ENCODE measurements at places on chromosomes 2 and 18.

GRCh38 chr2:191981706-191982105 lies 134.8 kb upstream of the CAVIN2 start:
- no peak for DNase-seq
- H3K36me3 ChIP-seq: no peaks in the 10 kb centered on the region
- H3K27me3 ChIP-seq: no peaks in the 10 kb centered on the region
- H3K4me1 ChIP-seq: no peaks in the 10 kb centered on the region
- H3K4me3 ChIP-seq: no peak overlapping the region
- H3K27ac ChIP-seq: no peak overlapping the region

DNA sequence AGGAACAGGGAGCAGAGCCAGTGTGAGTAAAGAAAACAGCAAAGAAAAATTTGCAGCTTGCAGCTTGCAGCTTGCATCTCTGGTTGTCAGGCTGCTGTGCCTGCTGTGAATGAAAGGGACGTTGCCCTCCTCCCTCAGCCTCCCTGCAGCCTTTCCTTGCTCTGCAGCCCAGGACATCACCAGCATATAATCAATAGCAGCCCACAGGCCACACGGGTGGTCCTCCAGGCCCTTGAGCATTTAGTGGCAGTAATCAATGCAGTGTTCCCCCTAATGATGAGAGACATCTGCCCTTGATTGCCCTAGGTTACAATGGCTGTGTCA lies 122.2 kb upstream of the TACR1 start:
- no peak overlapping the region for H3K4me3 ChIP-seq
- no peak overlapping the region for H3K27ac ChIP-seq
- no peaks in the 10 kb centered on the region for H3K27me3 ChIP-seq
- no peaks in the 10 kb centered on the region for H3K36me3 ChIP-seq

DNA sequence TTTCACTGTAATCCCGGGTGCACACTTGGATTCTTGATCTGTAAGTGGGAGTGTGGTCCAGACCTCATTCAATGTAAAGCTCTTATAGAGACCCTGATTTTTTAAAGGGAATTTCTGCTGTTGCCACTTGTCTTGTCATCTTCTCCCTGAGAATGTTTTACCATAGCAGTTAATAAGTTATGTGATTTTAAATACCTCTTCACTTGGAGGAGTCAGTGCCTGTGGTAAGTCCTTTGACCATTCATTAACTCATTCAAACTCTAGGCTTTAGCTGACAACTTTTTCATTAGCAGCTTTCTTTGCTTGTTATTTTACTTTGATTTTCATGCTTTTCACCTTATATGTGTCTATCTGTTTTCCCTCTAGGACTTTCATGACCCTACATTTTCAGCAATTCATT lies 51.3 kb downstream of the FMNL2 start:
- no peaks in the 10 kb centered on the region for H3K4me1 ChIP-seq
- no peaks in the 10 kb centered on the region for H3K27me3 ChIP-seq
- no peak for DNase-seq
- no peaks in the 10 kb centered on the region for H3K36me3 ChIP-seq
- no peak overlapping the region for H3K27ac ChIP-seq

- no peaks in the 10 kb centered on the region for H3K27me3 ChIP-seq
- no peaks in the 10 kb centered on the region for H3K36me3 ChIP-seq
- H3K4me3 ChIP-seq: no peak overlapping the region
- no peak overlapping the region for H3K27ac ChIP-seq
- DNase-seq: no peak
Measured at GRCh38 chr18:56508370-56509036, 129.9 kb downstream of the TXNL1 start.

- no peaks in the 10 kb centered on the region for H3K27me3 ChIP-seq
- H3K4me1 ChIP-seq: no peaks in the 10 kb centered on the region
- H3K36me3 ChIP-seq: no peaks in the 10 kb centered on the region
- H3K27ac ChIP-seq: no peak overlapping the region
- H3K4me3 ChIP-seq: no peak overlapping the region
Measured at GRCh38 chr2:46666044-46666679, 186.8 kb downstream of the TMEM247 start.

DNA sequence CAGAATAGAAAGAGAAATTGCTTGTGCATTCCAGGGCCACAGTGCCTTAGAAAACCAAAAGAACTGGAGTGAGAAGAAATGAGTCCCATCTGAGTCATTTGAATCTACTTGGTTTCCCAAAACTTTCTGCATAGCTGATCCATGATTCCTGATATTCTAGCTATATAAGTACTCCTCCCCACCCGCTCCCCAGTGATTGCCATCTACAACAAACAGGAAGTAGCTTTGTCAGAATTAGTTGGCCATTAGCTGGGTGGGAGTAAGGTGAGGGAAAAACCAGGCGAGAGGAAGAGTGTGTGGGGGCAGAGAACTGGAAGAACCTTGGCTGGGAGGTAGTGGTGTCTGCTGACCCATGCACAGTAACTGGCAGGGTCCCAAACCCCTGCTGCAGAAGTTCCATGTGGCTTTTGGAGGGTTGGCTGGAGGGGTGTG lies 122.1 kb downstream of the ACAA2 start:
- H3K4me3 ChIP-seq: no peak overlapping the region
- DNase-seq: no peak
- no peaks in the 10 kb centered on the region for H3K27me3 ChIP-seq
- H3K27ac ChIP-seq: no peak overlapping the region

- no peak overlapping the region for H3K4me3 ChIP-seq
- no peak overlapping the region for H3K27ac ChIP-seq
- H3K4me1 ChIP-seq: no peaks in the 10 kb centered on the region
- H3K27me3 ChIP-seq: no peaks in the 10 kb centered on the region
Measured at GRCh38 chr18:75375341-75375740, 52.2 kb downstream of the SMIM21 start.

- no peak for DNase-seq
- no peak overlapping the region for H3K27ac ChIP-seq
- no peak overlapping the region for H3K4me3 ChIP-seq
- no peaks in the 10 kb centered on the region for H3K36me3 ChIP-seq
Measured at GRCh38 chr18:5879479-5879882, 15.8 kb downstream of the TMEM200C start.

DNA sequence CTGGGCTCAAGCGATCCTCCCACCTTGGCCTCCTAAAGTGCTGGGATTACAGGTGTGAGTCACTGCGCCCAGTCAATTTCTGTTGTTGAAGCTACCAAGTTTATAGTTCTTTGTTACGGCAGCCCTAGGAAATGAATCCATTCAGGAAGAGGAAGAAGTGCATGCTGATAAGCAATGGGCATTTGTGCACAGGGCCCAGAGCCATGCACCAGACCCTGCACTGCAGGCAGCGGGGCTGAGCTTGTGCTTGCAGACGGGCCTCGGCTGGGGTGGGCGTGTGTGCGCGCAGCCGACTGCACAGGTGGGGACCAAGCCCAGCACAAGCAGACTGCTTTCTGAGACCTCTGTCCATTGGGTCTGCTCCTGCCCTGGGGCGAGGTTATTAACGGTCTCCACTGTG lies 144.6 kb downstream of the CABLES1 start:
- no peak overlapping the region for H3K27ac ChIP-seq
- no peaks in the 10 kb centered on the region for H3K27me3 ChIP-seq
- no peaks in the 10 kb centered on the region for H3K36me3 ChIP-seq
- no peak for DNase-seq
- peaks cover 48% of the 10 kb centered on the region for H3K4me1 ChIP-seq

DNA sequence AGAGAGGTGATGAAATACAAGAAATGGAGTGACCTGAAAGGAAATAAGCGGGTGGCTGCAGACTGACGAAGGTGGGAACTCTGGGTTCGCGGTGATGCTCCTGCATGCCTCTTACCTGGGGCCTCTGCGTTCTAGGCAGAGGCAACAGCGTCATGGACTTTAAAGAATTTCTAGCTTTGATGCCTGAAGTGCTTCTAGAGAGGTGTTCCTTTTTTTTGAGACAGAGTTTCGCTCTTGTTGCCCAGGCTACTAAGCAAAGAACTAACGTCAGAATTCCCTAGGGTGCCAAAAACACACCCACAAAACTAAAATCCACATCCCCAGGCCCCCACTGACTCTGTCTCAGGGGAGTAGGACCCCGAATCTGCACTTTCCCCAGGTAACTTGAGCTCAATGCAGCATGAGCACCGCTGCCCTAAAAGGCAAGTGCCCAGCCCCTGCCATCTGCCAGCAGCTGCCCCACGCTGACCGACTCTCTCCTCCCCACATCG lies 110.5 kb upstream of the ID2 start:
- no peak overlapping the region for H3K4me3 ChIP-seq
- peaks cover 17% of the 10 kb centered on the region for H3K4me1 ChIP-seq
- H3K27me3 ChIP-seq: no peaks in the 10 kb centered on the region
- H3K36me3 ChIP-seq: no peaks in the 10 kb centered on the region
- no peak overlapping the region for H3K27ac ChIP-seq

GRCh38 chr2:56191617-56192016 lies 7.8 kb downstream of the CCDC85A start:
- no peaks in the 10 kb centered on the region for H3K4me1 ChIP-seq
- DNase-seq: no peak
- H3K36me3 ChIP-seq: no peaks in the 10 kb centered on the region
- H3K27me3 ChIP-seq: peaks cover 39% of the 10 kb centered on the region
- no peak overlapping the region for H3K4me3 ChIP-seq
- no peak overlapping the region for H3K27ac ChIP-seq

- no peaks in the 10 kb centered on the region for H3K36me3 ChIP-seq
- no peak overlapping the region for H3K4me3 ChIP-seq
- DNase-seq: no peak
- H3K4me1 ChIP-seq: peaks cover 14% of the 10 kb centered on the region
Measured at GRCh38 chr2:23637011-23637778, 252.2 kb downstream of the KLHL29 start.

DNA sequence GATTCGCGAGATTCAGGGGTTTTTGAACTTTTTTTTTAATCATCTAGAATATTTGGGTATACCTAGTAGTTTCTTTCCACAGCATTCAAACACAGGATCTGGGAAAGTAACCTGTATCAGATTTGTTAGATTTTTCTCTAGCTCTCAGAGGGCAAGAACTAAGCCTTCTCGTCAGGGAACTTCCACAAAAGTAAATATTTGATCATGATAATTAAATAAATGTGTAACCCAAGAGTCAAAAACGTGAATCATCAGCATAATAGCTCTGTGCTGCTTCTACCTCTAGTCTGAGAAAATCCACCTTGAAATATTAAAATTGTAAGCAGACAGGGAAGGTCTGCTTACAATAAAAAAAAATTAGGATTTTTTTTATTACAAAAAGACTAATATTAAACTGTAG lies 225.7 kb upstream of the SPOPL start:
- no peak overlapping the region for H3K27ac ChIP-seq
- DNase-seq: no peak
- no peaks in the 10 kb centered on the region for H3K27me3 ChIP-seq
- no peaks in the 10 kb centered on the region for H3K4me1 ChIP-seq
- no peak overlapping the region for H3K4me3 ChIP-seq

GRCh38 chr2:4269885-4270284 lies 566.5 kb downstream of the DCDC2C start:
- no peak overlapping the region for H3K4me3 ChIP-seq
- H3K4me1 ChIP-seq: no peaks in the 10 kb centered on the region
- H3K36me3 ChIP-seq: no peaks in the 10 kb centered on the region
- H3K27me3 ChIP-seq: no peaks in the 10 kb centered on the region
- H3K27ac ChIP-seq: no peak overlapping the region
- DNase-seq: no peak

DNA sequence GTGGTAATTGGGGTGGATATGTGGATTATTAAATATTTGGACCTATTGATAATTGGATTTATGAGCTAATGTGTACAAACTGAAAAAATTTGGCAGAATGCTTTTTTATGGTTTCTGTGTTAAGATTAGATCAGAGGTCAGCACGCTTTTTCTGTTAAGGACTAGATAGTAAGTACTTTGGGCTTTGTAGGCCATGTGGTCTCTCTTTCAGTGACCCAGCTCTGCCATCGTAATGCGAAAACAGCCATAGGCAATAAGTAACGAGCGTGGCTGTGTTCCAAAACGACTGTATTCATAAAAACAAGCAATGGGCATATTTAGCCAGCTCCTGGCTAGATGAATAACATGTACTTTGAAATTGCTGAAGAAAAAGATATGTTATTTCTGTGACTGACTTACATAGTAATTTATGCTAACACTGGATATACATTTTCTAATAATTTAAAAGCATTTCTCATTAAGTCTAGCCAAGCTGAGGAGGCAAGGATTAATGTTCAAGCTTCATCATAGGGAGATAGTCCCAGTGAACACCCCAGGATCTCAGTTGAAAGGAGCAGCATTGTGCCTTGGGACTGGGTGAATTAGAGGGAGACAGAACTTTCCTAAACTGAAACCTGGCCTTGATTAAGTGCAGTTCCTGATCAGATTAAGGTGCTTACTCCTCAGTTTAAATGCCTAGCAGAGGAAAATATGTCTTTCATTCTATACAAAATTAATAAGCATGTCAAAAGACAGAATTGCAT lies 20.0 kb downstream of the CCDC138 start:
- no peaks in the 10 kb centered on the region for H3K27me3 ChIP-seq
- DNase-seq: no peak
- H3K36me3 ChIP-seq: no peaks in the 10 kb centered on the region

DNA sequence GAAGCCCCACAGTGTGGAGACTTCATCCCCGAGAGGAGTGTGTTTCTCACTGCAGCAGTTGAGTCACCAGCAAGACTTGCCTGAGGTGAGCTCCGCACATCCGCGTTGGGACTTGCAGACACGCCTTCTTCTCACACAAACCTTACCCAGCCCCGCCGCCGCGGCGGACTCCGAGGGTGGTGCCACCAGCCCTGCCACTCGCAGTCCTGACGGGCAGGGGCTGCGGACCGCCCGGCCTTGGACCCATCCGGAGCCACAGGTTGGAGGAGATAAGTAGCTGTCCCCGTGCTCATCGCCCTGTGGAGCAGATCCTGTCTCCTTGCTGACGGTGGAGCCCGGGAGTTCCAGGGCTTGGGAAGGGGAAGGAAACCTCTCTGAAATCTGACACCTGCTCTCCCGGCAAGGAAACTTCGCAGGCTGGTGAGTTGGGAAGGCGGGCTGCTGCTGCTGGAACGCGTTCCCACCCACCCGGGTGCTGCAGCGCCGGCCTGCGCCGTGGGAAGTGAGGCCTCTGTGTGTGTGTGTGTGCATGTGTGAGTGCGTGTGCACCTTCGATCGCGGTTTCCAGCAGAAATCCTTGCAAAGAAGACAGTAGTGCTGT lies at the start of gene RAB27B:
RAB27B (plus strand) TSS at position 197 of the 601 bp plus-strand sequence. CDS start 49,109 bp downstream, outside the sequence.
- H3K36me3 ChIP-seq: no peaks in the 10 kb centered on the region
- H3K27ac ChIP-seq: peak within 1 kb of the TSS; percentile 89
- H3K27me3 ChIP-seq: no peaks in the 10 kb centered on the region
- H3K4me3 ChIP-seq: peak within 1 kb of the TSS; percentile 53

- H3K27ac ChIP-seq: no peak overlapping the region
- H3K27me3 ChIP-seq: no peaks in the 10 kb centered on the region
- H3K36me3 ChIP-seq: no peaks in the 10 kb centered on the region
- H3K4me1 ChIP-seq: peaks cover 11% of the 10 kb centered on the region
- no peak for DNase-seq
Measured at GRCh38 chr2:56013475-56013874, 89.9 kb upstream of the EFEMP1 start.

GRCh38 chr2:221494556-221494955 lies 77.5 kb downstream of the EPHA4 start:
- no peak overlapping the region for H3K4me3 ChIP-seq
- DNase-seq: no peak
- no peaks in the 10 kb centered on the region for H3K27me3 ChIP-seq
- H3K27ac ChIP-seq: no peak overlapping the region

DNA sequence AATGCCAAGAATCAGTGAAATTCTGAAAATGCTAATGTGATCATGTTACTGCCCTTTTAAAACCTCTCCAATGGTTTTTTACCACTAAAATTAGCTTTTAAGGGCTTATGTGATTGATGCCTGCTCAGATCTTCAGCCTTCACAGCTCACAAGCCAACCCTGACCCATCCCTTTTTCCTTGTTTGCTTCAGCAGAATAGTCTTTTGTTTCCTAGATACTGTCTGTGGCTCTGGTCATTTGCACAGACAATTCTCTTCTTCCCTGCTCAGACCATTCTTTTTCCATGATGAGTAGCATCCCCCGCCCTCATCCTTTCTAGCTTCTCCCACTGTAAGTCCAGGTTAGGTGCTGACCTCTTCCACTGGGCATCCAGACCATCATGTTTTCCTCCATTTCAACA lies 164.9 kb upstream of the NT5C1B start:
- H3K27me3 ChIP-seq: no peaks in the 10 kb centered on the region
- H3K4me3 ChIP-seq: no peak overlapping the region

Measured in esophagus squamous epithelium (tissue), 5 donors.